Peyer's patch (tissue), 4 donors: ENCODE measurements at places on chromosomes 1 and 21.

- DNase-seq = no peak
Measured at GRCh38 chr1:15186846-15187151, 33.3 kb downstream of the TMEM51 start.

GRCh38 chr1:233375653-233376052, 48.1 kb downstream of the MAP3K21 start:
- DNase-seq = no peak

- DNase-seq = peak; percentile 60
Measured at GRCh38 chr1:227447531-227447990, 115.8 kb upstream of the ZNF678 start.

DNA sequence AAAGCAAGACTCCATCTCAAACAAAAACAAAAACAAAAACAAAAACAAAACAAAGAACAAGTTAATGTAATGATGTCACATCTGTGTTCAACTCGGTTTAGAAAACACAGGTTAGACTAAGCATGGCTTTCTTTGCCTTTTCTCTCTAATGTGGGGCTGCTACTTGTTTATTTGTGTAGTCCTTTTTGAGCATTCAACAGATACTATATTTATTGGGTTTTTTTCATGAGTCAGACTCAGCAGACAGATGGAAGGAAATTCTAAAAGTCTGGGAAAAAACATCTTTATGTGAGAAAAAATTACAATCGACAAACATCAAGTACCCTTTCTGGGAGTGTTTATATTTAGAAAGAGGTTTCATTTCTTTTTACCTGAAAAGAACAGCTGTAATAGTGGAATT, 22.3 kb upstream of the OTUD3 start:
- no peak for DNase-seq

DNA sequence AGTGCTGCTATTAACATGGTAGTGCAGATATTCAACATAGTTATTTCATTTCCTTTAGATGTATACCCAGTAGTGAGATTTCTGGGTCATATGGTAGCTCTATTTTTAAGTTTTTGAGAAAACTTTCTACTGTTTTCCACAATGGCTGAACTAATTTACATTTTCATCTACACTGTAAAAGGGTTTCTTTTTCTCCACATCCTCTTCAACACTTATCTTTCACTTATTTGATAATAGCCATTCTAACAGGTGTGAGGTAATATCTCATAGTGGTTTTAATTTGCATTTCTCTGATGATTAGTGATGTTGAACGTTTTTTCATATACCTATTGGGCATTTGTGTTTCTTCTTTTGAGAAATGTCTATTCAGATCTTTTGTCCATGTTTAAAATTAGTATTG, 149.8 kb downstream of the PDE4B start:
- no peak for DNase-seq

- no peak for DNase-seq
Measured at GRCh38 chr1:18201997-18202719, 94.6 kb downstream of the IGSF21 start.
